ENCODE measurements at places on chromosomes 12 and 14.

DNA sequence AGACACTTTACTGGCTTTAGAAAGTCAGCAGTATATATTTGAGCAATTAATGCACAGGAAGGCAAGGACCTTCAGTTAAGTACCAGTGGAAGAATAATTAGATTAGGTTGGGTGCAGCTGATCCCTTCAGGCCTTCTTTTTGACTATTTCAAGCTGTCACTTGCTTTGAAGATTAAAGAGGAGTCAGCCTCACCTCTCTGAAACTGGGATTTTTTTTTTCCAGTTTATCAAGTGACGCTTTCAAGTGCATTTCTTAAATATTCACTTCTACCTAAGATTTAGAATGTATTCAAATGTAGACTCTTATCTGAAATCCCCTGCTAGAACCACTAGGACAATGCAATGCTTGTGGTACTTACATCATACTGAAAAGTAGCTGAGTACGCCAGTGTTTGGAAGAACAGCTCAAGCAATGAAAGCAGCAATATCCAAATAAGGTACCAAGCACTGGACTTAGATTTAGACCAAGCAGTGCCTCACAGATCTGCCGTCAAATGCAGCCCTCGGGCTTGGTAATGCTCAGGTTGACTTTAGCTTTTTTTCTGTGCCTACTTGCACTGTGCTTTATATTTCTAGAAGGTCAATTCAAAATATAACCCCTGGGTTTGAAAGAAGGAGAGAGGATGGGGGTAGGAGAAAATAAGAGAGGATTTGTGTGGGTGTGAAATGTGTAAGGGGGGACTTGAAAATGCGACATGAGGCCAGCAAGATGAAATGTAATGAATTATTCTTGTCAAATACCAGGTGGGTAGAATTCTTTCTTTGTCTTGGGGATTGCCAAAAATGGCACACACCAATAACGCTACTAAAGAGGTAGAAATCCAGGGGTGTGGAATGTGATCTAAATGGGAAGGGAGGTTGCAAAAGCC lies 3.7 kb upstream of the FERMT2 start:
- DNase-seq = no peak

GRCh38 chr12:121297435-121297991 lies 1.0 kb upstream of the CAMKK2 start:
- DNase-seq = no peak

- DNase-seq = no peak
These were observed 154.5 kb downstream of the MON2 start for GRCh38 chr12:62621101-62621638.

DNA sequence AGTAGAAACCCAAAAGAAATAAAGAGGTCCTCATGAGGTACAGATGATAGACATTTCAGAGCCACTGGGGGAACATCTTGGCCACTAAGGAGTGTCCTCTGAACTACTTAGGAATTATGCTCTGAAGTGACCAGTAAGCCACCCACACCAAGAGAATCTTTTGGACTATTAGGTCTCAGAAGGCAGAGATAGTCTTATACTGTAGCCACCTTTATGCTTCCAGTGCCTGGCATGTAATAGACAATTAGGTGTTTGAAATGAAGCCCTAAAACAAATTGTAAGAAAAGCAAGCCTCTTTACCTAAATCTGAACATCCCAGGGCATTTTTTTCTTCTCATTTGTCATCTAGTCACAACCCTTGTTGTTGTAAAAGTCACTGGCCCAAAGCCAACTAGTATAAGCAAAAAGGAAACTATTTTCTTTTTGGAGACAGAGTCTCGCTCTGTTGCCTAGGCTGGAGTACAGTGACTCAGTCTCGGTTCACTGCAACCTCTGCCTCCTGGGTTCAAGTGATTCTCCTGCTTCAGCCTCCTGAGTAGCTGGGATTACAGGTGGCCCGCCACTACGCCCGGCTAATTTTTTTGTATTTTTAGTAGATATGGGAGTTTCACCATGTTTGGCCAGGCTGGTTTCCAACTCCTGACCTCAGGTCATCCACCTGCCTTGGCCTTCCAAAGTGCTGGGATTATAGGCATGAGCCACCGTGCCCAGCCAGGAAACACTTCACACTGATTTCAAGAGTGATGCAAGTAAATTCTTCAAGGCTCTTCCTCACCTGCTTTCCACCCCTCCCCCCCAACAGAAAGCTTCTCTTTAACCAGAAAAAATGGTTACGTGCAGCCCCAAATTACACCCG lies 11.1 kb downstream of the PLEKHA5 start:
- DNase-seq = no peak

DNA sequence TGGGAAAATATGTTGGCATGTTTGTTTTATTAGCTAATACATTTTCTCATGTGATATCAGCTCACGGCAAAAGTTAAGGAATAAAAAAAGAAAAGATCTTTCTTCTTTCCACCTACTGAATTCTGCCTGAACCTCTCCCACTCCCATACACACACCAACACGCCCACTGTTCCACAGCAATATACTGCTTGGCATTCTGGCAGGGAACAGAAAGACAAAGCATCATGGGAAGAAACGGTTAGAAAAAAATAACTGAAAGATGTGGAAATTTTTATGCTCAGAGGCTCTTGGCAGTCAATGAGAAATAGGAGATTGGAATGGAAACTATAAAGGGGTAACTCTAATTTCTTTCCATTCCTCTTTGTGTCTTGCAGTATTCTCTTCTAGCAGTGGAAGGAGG lies 268.5 kb downstream of the FOXG1 start:
- no peak for DNase-seq

DNA sequence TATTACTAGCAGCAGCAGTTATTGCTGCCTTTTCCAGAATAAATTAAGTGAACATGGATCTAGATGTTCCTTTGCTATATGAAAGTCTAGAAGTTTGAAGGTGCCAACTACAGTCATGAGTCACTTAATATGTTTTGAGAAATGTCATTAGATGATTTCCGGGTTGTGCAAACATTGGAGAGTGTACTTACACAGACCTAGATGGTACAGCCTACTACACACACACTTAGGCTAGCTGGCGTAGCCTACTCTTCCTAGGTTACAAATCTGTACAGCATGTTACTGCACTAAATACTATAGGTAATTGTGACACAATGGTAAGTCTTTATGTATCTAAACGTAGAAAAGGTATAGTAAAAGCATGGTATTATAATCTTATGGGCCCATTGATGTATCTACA lies 368.1 kb downstream of the PDZRN4 start:
- DNase-seq = no peak

DNA sequence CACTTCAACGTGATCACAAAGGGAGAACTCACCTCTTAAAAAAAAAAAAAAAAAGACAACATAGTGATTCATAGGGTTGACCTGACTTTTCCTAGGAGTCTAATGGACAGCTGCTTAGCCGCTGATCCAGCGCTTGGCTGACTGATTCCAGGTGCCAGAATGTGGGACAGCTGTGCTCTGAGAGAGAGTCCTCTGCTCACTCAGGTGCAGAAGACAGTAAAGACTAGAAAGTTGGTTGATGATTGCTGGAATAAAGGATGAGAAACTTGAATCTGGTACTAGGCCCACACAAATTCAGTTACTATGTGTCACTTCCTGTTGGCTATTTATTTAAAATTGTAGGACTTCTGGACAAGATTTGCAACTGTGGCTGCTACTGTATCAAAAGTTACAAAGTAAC lies 229.4 kb downstream of the CHST11 start:
- no peak for DNase-seq

GRCh38 chr12:54579258-54579657 lies 9.2 kb downstream of the PPP1R1A start:
- no peak for DNase-seq

DNA sequence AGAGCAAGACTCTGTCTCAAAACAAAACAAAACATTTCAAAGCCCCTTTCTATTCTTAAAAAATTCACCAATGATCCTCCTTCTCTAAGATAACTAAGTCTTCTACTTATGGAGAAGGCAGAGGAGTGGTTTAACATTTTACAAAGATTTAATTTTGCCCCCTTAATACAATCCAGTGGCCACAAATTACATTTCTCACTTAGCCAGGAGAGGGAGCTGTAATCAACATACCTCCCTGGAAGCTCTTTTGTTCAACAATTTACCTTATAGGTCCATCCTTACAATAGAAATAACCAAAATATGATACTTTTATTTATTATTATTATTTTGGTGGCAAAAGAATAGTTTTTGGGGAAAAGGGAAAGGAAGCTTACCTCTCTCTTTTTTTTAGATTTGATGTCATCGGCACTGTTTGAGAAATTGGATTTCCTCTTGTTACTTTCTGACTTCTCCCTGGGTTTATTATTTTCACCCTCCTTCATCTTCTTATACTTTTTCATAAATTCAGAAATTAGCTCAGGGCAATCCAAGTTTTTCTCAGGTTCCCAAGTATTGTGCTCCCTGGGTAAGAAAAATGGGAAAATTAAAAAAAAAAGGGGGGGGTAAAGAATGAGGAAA lies 28.1 kb downstream of the CBX5 start:
- DNase-seq = no peak

GRCh38 chr14:28138341-28138740 lies 628.2 kb upstream of the FOXG1 start:
- no peak for DNase-seq

DNA sequence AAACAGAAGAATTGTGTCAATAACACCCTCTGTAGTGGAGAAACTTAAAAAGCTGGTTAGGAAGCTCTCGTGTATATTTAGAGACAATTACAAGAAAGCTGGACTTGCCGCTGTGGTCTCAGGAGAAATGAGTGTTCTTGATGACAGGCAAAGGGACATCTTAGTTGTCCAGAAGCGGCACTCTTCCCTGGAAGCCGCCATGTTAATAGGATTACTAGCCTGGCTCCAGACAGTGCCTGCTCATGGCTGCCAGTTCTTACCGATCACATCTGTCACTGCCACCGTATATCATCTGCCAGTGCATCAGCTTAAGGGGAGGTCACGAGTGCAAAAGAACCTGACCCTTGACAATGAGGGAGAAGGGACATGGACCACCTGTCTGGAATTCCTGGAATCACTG lies 48.9 kb downstream of the C14orf132 start:
- DNase-seq = no peak

GRCh38 chr12:75738486-75738885 lies 227.1 kb upstream of the KRR1 start:
- no peak for DNase-seq
